Neural crest cell (in vitro differentiated cells): ENCODE measurements at places on chromosomes 1 and 21. TPM values are rescaled to one million over a fixed set of nuclear protein-coding genes. Genes with fewer than 3 reads are reported as not detected.

GRCh38 chr1:184061396-184062003 is 10.0 kb downstream of the TSEN15 start:
- DNase-seq: no peak

DNA sequence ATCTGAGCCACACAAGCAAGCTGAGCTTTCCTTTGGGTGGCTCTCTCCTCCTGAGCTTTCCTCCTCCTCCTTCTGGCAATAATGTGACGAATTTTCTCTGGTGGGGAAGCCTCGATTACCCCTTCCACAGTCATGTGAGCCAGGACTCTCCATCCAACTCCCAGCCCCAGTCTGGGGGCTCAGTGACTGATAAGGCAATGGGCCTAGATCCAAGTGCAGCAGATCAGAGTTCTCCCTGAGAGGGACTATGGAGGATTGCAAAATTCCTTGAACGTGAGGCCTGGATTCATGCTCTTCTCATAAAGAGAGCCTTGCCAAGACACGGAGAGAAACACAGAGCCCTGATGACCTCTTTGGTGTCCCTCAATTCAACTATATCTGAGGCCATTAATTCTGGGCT is 31.3 kb upstream of the TRIM67 start:
- DNase-seq: no peak

DNA sequence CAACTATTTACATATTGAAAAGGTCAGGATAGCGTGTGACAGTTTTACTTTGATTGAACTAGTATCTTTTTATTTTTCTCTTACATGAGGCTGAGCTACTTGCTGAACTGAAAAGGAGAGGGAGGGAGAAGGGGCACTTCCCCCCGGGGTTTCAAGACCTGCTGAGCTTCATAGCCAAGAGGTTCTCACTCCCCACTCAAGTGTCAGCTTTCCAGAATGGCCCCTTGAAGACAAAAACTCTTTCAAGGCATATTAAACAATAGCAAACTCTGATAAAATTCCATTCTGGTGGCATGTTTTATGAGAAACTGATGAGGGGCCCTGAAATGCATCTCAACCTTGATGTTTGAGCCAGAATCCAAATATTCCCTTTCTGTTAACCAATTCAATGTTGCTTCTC is 143.0 kb downstream of the KAZN start:
- DNase-seq: no peak

GRCh38 chr1:85473390-85473789 is 8.4 kb upstream of the DDAH1 start:
- no peak for DNase-seq

DNA sequence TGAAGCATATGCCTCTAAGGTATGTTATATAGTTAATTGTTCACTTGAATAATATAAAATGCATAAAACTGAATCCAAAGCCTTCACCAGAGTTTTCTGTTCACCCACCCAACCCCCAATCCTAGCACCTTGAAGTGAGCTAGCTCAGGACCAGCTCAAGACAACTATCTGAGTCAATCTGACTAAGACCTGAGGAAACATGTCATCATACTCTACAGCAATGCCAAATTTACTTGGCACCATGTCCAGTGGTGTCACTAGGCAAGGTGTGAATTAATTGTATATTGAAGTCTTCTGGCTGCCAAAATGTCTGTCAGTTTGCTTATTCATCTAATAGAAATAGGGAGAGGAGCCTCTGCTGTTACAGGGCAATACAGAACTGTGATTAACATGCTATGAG is 3.8 kb downstream of the DNASE2B start:
- DNase-seq: no peak

DNA sequence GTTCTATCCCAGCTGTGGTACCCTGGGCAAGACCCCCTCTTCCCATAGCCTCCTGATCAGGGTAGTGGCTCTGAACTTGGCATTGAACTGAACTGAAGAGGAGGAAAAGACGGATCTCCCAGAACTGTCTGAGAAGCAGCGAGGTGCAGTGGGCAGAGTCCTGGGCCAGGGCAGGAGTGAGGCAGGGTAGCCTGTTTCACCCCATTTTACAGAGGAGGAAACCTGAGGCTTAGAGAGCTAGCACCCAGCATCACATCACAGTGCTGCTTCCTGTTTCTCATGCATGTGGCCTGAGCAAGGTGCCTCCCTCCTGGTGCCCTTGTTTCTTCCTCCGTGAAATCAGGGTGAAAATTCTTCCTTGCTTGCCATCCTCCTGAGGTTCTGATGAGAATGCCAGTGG is 17.1 kb downstream of the ZNF362 start:
- DNase-seq: no peak

- no peak for DNase-seq
Observed at GRCh38 chr21:38494703-38495102, 3.6 kb downstream of the ERG start.

- DNase-seq: no peak
Observed at GRCh38 chr21:24023936-24024335, 1583.3 kb downstream of the MRPL39 start.

DNA sequence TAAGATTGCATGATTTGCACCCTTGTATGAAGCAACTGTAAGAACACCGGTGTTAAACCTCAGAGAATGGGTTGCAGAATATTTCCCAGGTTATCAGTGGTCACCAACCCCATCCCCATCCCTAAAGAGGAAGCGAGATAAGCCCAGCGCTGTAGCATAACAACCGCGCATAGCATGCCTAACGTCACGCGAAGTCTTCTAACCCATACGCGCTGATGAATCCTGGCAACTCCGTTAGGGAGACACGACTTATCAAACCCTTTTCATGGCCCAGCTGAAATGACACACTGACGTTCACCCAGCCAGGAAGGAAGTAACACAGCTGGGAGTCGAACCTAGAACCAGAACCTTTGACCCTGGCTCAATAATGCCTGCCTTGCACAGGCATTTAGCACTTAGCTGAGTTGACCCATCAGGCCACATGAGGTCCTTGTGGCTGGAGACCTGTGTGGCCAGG is 24.2 kb downstream of the TMEM51 start:
- no peak for DNase-seq

- no peak for DNase-seq
Observed at GRCh38 chr21:35637431-35637830, 422.9 kb downstream of the SETD4 start.

- no peak for DNase-seq
Observed at GRCh38 chr1:28601696-28602095, 9.6 kb downstream of the RAB42 start.

- DNase-seq: no peak
Observed at GRCh38 chr1:1212780-1213344, 1.1 kb downstream of the TNFRSF4 start.

DNA sequence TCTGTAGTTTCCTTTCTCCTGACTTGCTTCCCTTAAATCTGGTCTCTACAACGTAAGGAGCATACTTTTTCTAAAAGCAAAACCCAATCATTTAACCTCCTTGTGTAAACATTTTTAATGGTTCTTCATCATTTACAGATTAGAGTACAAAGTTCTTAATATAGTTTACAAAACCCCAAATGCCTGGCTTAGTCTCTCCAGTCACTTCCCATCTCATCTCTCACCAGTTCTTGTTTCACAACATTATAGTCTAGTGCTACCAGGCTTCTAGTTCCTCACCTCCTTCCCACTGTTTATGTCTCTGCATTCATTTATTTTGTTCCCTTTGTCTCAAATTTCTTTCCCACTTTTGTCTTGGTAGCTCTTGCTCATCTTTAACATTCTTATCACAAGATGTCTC is 168.4 kb downstream of the FASLG start:
- DNase-seq: no peak

DNA sequence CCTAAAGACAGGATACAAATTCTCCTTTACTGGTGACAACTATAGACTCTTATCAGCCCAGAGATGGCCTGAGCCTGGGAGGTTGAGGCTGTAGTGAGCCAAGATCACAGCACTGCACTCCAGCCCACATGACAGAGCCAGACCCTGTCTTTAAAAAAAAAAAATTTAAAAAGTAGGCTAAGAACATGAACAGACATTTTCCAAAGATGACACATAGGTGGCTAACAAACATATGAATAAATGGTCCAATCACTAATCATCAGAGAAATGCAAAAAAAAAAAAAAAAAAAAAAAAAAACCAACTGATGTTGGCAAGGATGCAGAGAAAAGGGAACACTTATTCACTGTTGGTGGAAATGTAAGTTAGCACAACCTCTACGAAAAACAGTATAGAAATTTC is 65.0 kb downstream of the TOR3A start:
- no peak for DNase-seq

- no peak for DNase-seq
Observed at GRCh38 chr1:87337606-87338005, 8.9 kb downstream of the LMO4 start.

- DNase-seq: no peak
Observed at GRCh38 chr21:33971492-33972013, 55.9 kb upstream of the ATP5PO start.

- DNase-seq: no peak
Observed at GRCh38 chr1:248686815-248687214, 15.8 kb downstream of the OR14I1 start.

GRCh38 chr1:55214934-55215193 is 300 bp downstream of the USP24 start:
- peak; percentile 44 for DNase-seq

DNA sequence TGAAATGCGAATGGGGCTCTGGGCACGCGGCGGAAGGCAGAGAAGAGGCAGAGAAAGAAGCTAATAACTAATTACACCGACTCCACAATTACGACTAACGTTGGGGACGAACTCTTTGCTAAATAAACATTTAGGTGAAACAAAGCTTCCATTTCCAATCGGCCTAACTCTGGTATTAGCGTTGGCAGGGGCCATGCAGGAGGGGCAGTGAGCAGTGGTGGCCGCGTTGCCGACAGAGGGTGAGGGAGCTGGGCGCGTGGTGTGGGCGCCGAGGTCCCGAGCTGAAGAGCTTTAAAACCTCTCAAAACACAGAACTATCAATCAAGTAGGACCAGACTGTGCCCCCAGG is 553 bp upstream of the NDUFV3 start:
- DNase-seq: no peak

DNA sequence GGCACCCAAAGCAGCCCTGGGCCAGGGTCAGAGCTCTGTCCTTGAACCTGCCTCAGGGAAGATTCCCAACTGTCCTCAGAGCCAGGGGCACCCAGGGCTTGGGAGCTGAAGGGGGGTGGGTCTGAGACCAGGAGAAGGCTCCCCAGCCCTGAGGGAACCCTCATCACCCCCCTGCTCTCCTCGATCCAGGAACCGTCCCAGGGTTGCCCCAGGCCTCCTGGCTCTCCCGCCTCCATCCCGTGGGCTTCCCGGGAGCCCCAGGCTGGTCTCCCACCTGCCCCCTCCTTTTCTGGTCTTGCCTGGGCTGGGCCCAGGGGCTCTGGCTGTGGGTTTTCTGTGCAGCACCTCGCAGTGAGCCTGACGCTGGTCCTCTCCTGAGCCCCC is 6.7 kb upstream of the SAMD11 start:
- no peak for DNase-seq

GRCh38 chr1:30695439-30695841 is 27.9 kb downstream of the MATN1 start:
- DNase-seq: no peak

DNA sequence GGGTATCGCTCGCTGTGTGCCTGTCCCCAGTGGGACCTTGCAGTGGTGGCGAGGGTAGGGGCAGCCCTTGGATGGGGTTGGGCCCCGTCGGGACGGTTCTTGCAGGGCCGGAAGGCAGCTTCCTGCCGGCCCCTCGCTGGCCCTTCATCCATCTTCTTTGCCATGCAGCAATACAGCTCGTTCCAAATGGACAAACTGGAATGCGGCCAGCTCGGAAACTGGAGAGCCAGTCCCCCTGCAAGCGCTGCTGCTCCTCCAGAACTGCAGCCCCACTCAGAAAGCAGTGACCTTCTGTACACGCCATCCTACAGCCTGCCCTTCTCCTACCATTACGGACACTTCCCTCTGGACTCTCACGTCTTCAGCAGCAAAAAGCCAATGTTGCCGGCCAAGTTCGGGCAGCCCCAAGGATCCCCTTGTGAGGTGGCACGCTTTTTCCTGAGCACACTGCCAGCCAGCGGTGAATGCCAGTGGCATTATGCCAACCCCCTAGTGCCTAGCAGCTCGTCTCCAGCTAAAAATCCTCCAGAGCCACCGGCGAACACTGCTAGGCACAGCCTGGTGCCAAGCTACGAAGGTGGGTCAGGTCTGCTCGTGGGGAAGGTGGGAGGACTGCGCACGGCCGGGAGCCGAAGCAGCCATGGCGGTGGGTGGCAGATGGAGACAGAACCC is 45.8 kb downstream of the SIM2 start:
- DNase-seq: no peak

DNA sequence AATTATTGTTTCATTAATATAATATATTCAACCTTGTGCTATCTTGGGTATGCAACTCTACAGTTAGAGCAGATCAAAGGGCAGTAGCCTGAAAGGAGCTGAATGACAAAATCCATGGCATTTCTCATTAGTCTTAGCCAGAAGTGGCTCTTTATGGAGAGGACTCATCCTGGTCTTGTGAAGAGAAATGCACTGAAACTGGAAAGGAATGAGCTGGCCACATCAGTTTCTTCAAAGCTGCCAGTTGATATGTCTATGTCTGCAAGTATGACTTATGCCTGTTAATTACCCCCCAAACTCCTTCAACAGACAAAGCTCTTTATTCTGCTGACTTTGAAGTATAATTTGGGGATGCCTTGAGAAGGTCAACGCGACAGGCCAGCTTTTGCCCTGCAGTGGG is 119.0 kb upstream of the UBE2U start:
- DNase-seq: no peak

DNA sequence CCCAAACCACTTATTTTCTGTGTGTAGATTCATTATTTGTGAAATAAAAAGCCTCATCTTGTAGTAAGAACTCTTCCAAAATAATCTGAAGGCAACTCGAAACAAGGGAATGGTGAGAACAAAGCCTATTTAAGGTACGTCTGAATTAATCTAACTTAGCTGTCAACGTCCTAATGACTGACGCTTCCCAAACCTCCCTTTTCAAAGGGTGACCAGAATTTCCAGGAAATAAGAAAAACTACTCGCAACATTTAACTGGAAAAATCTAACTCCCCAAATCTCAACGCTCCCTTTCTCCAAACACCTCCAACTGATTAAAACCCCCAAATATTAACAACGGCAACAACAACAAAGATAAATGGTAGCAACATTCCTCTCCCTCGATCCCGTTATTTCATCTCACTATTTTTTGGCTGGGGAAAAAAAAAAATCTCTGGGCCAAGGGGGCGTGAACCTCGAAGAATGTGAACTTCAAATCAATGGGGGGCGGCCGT is 693 bp downstream of the SRSF10 start:
- DNase-seq: no peak

The ATP6V1G3 gene
- total RNA-seq: not detected in 2 replicates

The MX2 gene
- not detected in 2 replicates for total RNA-seq

The HPCAL4 gene
- total RNA-seq: 0.49 and 0.68 TPM in 2 replicates

The ADGRB2 gene
- 17.8 and 18.8 TPM in 2 replicates for total RNA-seq

The RIPPLY3 gene
- 2.6 and 3.2 TPM in 2 replicates for total RNA-seq

The CFAP126 gene
- total RNA-seq: not detected in 2 replicates

The FAM151A gene
- not detected in 2 replicates for total RNA-seq

The ZMPSTE24 gene
- 34.7 and 35.6 TPM in 2 replicates for total RNA-seq

The KCNJ9 gene
- 0.11 and 0.19 TPM in 2 replicates for total RNA-seq

The KPRP gene
- not detected in 2 replicates for total RNA-seq
